Heart right ventricle (tissue), 16 donors: ENCODE measurements at places on chromosomes 3 and 15.

DNA sequence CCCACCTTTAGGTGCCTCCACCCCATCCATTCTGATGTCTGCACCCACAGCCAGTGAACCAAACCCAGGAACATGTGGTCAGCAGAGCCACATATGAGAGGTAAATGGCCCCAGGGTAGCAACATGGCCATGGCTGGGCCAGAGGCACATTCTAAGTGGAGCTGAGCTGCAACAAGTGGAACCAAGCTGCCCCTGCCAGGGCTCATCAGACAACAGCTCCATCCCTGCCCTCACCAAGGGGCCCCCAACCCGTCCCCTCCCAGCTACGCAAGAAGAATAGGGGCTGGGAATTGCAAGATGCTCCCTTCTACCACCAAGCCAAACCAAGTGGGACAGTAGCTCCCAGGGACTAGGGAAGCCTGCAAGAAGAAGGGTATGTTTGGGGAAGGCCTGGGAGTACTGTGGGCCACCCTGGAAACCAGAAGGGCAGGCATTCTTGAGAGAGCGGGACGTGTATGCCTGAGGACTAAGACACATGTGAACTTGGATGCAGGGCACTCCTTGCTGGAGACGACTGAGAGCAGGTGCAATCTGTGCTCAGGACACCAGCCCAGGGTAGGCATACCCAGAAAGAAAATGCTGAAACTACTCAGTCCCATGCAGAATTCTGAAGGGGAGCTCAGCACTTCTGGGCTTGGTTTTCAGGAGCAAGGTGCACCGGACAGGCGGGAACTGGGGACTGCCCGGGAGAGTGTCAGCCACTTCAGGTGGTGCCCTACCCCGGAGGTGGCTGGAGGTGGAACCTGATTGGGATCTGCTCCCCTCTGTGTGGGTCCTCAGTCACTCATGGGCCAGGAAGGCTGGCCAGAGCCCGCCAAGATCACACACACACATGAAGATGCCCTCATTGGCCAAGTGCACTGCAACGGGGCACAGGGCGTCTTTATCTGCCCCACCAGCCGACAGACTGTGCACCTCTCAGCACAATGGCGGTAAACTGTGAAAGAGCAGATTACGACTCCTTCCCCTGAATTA lies 9.5 kb downstream of the MYL3 start:
- peak; percentile 27 for DNase-seq

DNA sequence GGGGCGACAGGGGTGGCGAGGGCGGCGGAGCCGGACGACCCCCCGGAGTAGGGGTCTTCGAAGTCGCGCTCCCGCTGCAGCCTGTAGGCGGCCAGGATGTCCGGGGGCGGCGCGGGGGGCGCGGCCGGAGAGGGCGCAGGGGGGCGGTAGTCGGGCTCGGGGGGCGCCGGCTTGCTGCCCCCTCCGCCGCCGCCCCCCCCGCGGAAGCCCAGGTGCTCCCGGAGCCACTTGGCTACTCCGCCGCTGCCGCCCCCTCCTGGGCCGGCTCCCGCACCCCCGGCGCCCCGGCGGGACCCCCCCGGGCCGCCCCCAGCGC lies 230 bp downstream of the SHF start:
- DNase-seq, result no peak

GRCh38 chr15:25170113-25170731 lies 215.4 kb downstream of the SNRPN start:
- DNase-seq, result no peak

DNA sequence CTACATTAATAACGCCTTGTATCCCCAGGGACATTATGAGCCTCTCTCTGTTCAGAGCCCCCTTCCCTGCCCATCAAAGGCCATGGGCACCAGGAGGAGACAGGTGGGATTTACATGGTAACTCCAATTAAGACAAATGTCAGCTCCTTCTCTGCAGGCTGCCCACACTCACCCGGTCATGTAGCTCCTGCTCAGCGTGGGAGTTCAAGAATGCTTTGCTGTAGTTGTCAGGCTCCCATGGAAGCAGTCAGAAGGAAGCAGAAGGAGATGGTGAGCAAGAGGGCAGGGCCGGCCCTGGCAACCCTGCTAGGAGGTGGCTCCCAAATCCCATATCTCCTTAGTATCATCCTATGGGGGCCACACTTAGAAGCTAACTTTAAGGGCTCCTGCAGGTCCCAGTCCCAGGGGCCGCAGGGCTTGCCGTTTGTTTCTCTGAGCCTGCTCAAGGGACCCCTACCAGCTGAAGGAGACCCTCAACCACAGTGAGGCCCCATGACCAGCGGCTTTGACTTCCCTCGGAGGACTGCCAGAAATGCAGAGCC lies 218.4 kb upstream of the TLE3 start:
- no peak for DNase-seq

GRCh38 chr3:144112036-144112435 lies 140.4 kb downstream of the DIPK2A start:
- no peak for DNase-seq

DNA sequence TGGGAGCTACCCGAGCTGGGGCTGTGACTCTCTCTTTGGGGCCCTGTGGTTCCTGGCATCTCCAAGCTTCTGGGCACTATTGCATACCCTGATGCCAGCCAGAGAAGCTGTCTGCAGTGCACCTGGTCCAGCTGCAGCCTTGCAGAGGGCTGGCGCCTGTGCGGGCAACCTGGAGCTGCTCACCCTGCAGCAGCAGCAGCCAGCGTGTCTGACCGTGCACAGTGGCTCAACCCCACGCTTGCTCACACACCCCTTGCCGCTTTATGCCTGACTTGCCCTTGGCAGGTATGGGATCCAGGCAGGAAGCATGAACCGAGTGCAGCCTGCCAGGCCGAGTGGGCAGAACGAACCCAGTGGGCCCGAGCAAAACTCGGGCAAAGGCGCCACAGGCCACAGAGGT lies 69.9 kb downstream of the GLB1 start:
- no peak for DNase-seq

GRCh38 chr3:124859025-124859424 lies 28.1 kb downstream of the ITGB5 start:
- DNase-seq, result no peak

DNA sequence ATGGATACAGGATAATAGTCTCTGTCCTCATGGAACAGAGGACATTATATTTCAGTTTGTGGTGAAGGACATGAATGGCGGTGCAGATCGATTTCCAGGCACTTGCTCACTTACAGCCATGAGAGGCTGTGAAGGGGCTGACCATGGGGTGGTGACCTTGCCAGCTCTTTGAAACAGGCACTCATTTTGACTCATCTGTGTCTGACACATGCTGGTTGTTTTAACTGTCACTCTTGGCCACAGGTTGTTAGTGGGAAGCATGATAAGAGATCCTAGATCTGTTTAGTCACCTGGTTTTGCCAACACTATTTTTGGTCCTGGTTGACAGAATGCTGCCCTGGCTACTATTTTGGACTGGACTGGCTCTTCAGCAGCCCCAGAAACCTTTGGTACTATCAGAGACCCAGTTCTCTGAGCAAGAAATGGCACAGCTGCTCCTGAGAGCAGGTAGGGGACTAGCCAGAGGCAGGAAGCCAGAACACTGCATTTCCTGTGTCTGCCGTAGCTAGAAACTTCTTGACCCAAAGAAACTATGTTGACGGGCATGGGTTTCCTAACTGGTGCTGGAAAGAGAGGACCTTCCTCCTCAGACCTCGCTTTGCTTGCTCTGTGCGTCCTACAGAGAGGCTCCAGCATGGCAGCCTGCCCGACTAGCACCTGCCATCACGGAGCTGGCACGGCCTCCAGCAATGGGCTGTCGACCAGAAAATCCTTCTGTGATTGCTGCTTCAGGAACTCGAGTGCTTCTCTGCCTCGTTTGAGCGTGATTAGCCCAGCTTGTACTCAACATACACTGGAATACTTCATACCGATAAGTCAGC lies 6.3 kb downstream of the PXYLP1 start:
- DNase-seq, result peak; percentile 74

DNA sequence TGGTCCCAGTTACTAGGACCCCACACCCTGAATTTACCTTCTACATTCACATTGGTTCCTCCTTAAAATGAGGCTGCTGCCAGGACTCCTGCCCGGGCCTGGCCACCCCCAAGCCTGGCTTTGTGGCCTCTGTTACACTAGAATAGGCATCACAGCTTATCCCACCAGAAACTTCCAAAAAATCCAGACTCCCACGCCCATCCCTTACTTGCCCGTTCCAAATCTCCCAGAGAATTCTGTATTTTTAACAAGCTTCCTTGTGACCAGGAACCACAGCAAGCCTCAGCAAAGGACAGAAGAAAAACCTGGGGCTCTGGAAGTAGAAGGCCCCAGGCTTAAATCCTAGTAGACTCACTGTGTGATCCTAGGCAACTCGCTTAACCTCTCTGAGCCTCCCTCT lies 36.0 kb upstream of the SLC6A1 start:
- DNase-seq, result no peak

DNA sequence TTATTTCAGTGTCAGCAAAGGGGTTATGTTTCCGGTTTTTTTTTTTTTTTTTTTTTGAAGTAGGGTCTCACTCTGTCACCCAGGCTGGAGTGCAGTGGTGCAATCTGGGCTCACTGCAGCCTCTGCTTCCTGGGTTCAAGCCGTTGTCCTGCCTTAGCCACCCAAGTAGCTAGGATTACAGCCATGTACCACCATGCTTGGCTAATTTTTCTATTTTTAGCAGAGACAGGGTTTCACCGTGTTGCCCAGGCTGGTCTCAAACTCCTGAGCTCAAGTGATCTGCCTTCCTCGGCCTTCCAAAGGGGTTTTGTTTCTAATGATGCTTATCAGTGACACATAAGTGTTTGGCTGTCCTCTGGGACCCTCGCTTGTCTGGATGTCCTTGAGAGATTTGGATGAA lies 235.7 kb upstream of the C2CD4B start:
- no peak for DNase-seq

- DNase-seq, result no peak
These were observed 216.1 kb upstream of the SUCLG2 start for GRCh38 chr3:67870477-67870876.

GRCh38 chr3:98797905-98798304 lies 34.8 kb downstream of the ST3GAL6 start:
- no peak for DNase-seq

DNA sequence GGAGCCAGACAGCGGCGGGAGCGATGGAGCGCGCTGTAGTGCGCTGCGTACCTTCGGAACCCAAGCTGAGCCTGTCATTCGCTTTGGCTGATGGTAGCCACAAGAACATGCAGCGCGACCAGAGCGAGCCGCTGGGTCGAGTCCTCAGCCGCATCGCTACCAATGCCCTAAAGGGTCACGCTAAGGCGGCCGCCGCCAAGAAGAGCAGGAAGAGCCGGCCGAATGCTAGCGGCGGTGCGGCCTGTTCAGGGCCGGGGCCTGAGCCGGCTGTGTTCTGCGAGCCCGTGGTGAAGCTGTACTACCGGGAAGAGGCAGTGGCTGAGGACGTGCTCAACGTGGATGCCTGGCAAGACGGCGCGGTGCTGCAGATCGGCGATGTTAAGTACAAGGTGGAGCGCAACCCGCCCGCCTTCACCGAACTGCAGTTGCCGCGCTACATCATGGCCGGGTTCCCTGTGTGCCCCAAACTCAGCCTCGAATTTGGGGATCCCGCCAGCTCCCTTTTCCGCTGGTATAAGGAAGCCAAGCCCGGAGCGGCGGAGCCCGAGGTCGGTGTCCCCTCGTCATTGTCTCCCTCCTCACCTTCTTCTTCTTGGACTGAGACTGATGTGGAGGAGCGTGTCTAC lies 498 bp downstream of the PDE12 start:
- DNase-seq, result peak; percentile 36

- DNase-seq, result no peak
These were observed 44.1 kb upstream of the ICE2 start for GRCh38 chr15:60523056-60523455.

DNA sequence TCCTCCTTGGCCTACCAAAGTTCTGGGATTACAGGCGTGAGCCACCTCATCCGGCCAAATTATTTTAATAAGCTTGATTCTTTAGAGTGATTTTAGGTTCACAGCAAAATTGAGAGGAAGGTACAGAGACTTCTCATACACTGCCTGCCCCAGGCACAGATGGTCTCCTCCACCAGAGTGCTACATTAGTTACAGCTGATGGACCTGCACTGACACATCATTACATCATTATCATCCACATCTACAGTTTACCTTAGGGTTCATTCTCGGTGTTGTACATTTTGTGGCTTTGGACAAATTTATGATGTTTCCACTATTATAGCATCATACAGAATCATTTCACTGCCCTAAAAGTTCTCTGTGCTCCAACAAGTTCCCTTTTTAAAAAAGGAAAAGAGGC lies 4.4 kb upstream of the VPS8 start:
- no peak for DNase-seq

DNA sequence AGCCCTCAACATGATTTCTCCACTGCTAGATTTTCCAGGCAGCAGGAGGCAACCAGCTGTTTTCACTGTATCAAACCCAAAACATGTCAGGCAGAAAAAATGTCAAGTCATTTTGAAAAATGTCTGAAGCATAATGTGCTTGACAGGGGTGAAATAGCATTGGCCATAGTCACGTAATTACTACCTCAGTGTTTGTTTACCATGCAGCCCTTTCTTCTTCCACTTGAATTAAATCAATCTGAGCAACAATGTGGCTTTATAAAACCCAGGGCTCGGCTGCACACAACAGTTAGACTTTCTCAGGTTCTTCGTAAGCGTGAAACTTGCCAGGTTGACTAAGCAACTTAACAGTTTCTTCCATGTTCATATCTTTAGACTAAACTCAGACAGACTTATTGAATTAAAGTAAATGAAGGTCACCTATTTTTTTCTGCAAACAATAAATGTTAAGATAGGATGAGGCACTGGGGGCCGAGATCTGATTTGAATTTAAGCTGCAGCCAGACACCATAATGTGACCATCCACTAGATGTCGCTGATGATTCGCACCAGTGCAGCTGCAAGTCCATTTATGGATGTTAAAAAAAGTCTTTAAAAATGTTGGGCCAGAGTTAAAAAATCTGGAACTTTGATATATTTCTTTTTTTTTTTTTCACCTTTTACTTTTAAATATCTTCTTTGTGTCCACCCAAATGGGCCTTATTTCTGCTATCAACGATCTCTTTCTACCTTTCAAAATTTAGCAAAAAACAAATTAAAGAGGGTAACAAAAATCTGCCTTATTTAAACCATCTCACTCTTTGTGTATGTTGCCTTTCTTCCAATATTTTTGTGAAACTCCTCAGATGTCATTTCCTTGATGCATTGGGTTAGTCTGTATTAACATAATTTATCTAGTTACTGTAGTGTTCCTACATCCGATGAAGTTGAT lies 305.9 kb downstream of the CACNA2D3 start:
- peak; percentile 48 for DNase-seq

GRCh38 chr3:121821421-121822199 lies 13.2 kb downstream of the IQCB1 start:
- no peak for DNase-seq

GRCh38 chr15:67066041-67066958 lies 898 bp downstream of the SMAD3 start:
- DNase-seq, result no peak

DNA sequence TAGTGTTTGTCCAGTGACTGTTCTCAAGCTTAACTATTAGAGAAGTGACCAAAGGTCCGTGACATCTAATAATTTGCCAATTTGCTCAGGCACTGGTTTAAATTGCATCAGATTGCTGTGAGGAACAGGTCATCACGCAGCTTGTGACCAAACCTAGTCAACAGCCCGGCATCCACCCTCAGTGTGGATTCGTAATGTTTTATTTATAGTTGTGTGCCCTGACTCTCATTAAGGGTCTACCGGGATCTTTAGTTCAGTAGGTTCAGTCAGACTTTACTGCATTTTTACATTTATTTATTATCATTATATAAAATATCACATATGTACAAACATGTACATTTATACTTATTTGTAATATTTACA lies 46.4 kb upstream of the PGPEP1L start:
- no peak for DNase-seq

- DNase-seq, result no peak
These were observed 114.2 kb downstream of the NEK11 start for GRCh38 chr3:131140891-131141290.

GRCh38 chr15:71125831-71126450 lies 10.7 kb downstream of the THSD4 start:
- DNase-seq, result no peak
